ENCODE measurements at places on chromosomes 7 and 10. TPM values are rescaled to one million over a fixed set of nuclear protein-coding genes. Genes with fewer than 3 reads are reported as not detected.

Gene OR13A1
- total RNA-seq: not detected

Gene ARID5B
- total RNA-seq: 87.9 TPM

Gene DRGX
- not detected for total RNA-seq

Gene ZPBP
- not detected for total RNA-seq

Gene LRRC72
- not detected for total RNA-seq

Gene KIAA1549
- total RNA-seq: 3.7 TPM

- DNase-seq: peak; percentile 35
Observed at GRCh38 chr10:119654540-119654939, 3.4 kb downstream of the BAG3 start.

- peak; percentile 78 for DNase-seq
Observed at GRCh38 chr7:69395061-69395714, 203.1 kb upstream of the AUTS2 start.

DNA sequence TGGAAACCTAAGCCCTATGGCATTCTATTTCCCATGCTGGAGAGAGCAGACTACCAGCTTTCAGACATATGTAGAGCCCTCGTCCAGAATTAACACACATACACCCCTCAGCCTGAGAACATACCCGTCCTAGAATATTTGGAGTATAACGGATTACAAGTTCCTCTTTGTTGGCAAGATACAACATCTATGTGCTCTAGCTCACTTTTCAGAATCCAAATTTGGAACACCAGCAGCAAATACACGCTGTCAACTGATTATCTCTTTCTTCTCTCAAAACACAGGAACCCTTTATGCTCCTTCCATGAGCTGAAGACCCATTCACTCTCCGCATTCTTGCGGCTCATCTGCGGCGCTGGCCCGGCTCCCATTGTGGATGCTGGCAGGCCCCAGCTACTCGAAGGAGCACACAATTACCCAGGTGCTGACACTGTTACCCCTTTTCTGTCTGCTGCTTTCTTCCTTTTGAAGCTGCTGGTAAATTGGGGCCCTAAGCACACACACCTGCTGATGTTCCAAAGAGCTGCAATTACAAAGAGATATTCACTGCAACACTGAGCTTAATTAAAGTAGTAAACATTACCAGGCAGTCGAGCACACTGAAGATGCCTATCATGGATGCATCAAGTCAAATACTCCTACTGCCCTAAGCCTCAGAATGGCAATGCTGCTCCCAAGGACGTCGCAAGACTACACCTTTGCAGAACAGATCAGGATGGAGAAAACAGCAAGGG lies 70.0 kb downstream of the VOPP1 start:
- no peak for DNase-seq

DNA sequence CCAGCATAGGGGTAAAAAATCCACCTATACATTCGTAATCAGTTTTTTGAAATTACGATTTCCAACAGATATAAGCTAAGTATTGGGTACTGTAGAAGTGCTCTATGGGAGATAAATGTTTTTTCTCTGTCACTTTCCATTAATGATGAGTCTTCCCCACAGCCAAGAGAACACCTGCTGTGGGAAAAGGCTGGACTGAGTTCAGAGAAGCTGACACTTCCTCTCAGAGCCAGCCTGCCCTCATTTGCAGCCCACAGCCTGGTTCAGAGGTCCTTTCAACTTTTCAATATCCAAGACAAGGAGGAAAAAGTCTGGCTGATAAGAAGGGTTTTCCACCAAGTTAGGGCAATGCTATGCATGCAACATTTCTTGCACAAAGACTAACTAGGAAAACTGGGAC lies 64.5 kb upstream of the DNAJB12 start:
- no peak for DNase-seq

DNA sequence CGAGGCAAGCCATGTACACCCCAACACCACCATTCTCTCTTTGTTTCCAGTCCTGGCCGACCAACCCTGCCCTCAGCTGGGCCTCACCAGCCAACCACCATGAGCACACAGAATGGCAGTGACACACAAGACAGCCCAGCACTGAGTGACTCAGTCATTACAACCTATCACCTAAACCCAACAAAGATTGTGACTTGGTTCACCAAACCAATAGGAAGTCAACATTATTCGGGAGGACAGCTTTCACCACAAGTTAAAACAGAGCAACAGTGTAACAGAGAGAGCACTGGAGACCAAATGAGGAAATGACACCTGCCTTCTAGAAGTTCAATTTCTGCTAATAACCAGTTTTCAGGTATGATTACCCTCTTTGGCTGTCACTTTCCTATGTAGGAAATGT lies 72.1 kb downstream of the DNMBP start:
- DNase-seq: no peak

DNA sequence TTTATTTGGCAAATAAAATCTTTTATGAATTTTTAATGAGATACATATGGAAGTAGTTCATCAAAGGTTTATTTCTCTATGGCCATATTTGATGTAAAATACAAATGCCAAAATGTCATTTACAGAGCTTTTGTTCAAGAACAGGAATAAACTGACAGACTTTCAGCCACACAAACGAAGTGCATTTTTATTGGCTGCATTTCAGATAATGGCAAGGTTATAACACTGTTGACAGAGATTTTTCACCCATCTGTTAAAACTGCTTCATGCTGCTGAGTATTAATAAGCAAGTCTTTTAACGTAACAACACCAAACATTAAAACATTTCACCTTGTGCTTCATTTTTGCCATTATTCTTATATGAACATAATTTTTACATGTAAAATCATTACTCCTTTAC lies 254.4 kb downstream of the ANKRD7 start:
- DNase-seq: no peak

DNA sequence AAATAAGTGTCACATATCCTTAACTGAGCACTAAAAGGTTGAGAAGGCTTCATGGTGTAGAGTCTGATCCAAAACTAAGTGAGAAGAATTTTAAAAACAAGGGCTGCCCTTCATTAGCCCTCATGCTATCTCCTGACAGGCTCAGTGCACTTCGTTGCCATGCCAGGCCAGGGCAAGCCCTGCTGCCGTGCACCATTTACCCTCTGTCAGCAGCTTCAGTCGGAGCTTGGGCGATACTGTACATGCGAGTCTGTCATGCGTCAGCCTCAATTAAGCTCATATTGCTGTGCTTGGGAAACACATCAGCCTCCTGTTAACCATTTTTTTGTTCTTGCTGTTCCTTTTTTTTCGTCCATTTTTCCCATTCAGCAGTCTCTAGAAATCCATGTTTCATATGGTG lies 166.6 kb downstream of the VTI1A start:
- no peak for DNase-seq

- DNase-seq: no peak
Observed at GRCh38 chr10:51857305-51857704, 157.9 kb upstream of the CSTF2T start.

DNA sequence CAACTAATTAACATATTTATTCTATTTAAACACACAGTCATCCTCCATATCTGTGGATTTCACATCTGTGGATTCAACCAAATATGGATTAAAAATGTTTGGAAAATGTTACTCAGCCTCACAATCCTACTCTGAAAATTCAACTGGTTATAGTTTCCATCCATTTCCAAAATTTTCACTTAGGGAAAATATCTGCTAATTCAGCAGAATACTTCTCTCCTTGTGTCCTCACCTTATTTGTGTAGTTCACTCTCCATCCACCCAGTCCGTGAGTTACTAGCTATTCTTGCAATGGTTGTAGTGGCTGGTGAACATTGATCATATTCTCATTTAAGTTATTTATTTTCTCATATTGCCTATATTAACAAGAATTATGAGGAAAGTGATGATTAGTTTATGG lies 77.6 kb upstream of the PRKCQ start:
- no peak for DNase-seq

- no peak for DNase-seq
Observed at GRCh38 chr10:26172131-26172530, 44.4 kb upstream of the GAD2 start.

DNA sequence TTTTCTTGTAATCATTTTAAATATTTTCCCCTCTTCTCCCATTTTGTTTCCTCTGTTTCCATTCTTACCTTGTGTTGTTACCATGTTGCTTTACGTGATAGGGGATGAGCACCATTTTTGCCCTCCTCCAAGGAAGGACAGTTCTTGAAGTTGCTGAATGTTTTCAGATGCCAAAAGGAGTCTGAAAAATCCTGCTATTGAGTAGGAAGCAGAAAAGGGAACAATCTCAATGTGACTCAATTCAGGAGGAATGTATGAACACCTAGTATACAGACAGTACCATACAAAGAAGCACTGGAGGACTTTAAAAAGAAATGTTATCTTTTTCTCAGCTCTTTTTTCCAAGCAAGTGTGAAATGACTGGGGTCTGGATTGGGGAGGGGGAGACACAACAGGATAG lies 5.1 kb upstream of the NAMPT start:
- no peak for DNase-seq

DNA sequence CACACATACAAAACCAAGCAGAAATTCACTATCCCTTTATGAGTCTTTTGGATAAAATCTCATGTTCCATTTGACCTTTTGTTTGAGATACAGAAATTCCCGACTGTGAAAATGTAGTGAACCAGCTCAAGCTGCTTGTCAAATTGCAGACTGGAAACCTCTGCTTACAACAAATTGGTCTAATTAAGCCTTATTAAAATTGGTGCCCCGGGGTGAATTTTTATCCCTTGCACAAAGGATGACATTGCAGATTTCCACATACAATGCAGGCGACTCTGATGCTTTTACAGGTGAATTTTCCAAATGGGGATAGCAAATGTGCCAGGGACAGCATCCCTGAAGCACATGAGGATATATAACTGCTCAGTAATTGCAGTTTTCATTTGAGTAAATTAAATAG lies 257.3 kb downstream of the BMPER start:
- DNase-seq: no peak

GRCh38 chr7:80510021-80510420 lies 1.8 kb downstream of the GNAT3 start:
- no peak for DNase-seq

- no peak for DNase-seq
Observed at GRCh38 chr7:23931633-23932032, 221.6 kb downstream of the STK31 start.
